ENCODE measurements at places on chromosomes 6 and 20. TPM values are rescaled to one million over a fixed set of nuclear protein-coding genes. Genes with fewer than 3 reads are reported as not detected.
A peak's percentile ranks its signal among the peaks of the same experiment; 100 is the strongest.

DNA sequence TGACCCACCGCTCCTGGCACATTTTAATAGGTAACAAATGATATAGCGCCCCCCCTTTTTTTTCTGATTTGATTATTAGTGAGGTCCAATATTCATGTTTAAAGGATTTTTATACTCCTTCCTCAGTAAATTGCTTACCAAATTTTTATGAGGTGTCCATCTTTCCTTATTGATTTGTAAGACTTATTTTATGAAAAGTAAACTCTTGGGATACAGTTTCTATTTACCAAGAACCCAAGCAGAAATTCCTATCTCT, 25.1 kb downstream of the TRIM27 start:
- H3K36me3 ChIP-seq: peaks cover 11% of the 10 kb centered on the region
- H3K4me1 ChIP-seq: peaks cover 17% of the 10 kb centered on the region
- H3K27me3 ChIP-seq: no peaks in the 10 kb centered on the region
- no peak overlapping the region for H3K4me3 ChIP-seq
- no peak for DNase-seq

Gene TRIM31
- total RNA-seq: 0.20 TPM

- DNase-seq: no peak
- no peak overlapping the region for H3K27ac ChIP-seq
- H3K27me3 ChIP-seq: no peaks in the 10 kb centered on the region
- H3K36me3 ChIP-seq: no peaks in the 10 kb centered on the region
- no peak overlapping the region for H3K4me3 ChIP-seq
These were observed 219.8 kb downstream of the LAMA2 start for GRCh38 chr6:129102741-129103140.

DNA sequence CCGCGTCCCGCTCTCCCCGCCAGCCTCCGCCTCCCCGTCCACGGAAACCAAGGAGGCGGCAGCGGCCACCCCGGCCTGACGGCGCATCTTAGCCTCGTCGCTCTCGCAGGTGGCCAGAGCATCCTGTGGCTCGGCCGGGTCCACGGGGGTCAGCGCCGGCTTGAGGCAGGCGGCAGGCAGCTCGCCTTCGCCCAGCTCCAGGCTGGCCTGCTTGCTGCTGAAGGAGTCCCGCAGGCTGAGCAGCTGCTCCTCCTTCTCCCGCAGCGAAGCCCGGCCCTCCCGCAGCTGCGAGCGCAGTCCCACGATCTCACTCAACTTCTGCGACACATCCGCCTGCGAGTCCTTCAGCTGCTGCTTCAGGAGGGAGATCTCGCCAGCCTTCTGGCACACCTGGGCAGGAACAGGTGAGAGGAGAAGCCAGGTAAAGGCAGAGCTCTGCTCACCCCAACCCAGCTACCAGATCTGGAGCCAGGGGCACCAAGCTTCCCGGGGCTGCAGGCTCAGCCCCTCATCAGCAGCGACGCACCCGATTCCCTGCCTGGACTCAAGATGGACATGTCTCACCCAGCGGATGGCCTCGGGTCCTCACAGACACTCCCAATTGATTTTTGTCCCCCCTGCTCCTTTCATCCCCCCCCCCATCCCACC, 5.2 kb upstream of the FASTKD5 start:
- no peak overlapping the region for H3K4me3 ChIP-seq
- H3K4me1 ChIP-seq: peaks cover 7% of the 10 kb centered on the region
- peaks cover 7% of the 10 kb centered on the region for H3K27me3 ChIP-seq
- no peak overlapping the region for H3K27ac ChIP-seq
- no peaks in the 10 kb centered on the region for H3K36me3 ChIP-seq
- no peak for DNase-seq

Gene ATP6V1G2
- total RNA-seq: 7.2 TPM

DNA sequence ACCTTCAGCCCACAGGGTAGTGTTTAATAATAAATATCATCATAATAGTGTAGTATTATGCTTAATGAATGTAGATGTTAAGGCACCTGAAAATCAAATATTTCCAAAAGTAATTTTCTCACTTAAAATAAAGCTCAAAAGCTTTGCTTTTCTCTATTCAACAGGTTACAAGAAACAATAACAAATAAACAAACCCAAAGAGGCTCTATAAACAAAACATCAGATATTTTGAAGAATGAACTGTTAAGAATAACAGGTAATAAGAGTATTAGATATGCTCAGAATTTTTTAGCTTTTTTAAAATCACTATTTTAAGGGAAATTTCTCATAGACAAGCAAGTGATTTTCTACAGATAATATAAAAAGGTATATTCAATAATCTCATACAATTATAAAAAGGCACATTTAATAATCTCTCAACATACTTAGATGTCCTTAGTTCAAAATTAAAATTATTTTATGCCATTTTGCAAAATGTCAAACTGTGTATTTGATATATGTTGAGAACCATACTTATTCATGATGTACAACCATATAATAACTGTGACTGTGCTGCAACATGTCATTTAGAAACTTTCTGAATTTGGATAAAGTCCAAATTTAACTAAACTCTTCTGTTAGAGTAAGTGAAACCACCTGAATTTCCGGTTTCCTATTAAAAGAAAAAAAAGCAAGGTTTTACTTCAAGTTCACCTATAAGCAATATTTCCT, 35.8 kb downstream of the PHIP start:
- no peak overlapping the region for H3K4me3 ChIP-seq
- peak; percentile 17 for DNase-seq
- H3K36me3 ChIP-seq: peaks cover 7% of the 10 kb centered on the region
- H3K27ac ChIP-seq: no peak overlapping the region
- no peaks in the 10 kb centered on the region for H3K27me3 ChIP-seq

DNA sequence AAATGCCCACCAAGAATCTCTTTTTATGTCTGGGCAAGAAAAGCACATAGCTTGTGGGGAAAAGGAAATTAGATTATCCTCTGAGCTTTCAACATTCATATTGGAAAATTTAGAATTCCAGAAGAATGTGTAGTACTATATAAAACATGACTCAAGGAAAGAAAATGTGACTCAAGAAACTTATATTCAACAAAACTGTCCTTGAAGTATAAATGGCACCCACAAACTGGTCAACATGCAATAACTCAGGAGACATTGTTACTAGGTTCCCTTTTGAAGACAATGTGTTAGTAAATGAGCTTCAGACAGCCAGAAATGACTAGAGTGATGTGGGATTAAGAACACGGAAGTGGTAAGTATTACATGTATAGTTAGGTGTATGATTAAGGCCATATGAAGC, 26.1 kb upstream of the TINAG start:
- H3K27ac ChIP-seq: no peak overlapping the region
- H3K4me3 ChIP-seq: no peak overlapping the region
- no peaks in the 10 kb centered on the region for H3K36me3 ChIP-seq
- no peaks in the 10 kb centered on the region for H3K4me1 ChIP-seq
- no peak for DNase-seq
- no peaks in the 10 kb centered on the region for H3K27me3 ChIP-seq

Gene GPR31
- not detected for total RNA-seq
